ENCODE measurements at places on chromosomes 7 and 10.

DNA sequence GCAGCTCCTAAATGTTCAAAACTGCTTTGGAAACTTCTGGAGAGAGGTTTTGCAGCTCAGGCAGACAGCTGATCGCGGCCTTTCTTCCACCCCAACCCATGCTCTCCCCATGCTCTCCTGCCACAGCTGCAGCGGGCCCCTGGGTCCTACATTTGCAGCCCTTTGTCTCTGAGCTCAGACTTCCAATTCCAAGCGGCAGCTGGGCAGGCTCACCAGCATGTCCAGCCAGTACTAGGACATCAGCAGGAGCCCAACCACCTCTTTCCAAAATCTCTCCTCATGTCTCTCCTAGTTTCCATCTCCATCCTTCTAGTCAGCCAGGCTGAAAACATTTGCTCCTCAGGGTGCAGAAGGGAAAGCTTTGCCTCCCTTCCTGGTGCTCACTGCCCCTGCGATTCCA is 6.0 kb downstream of the LEP start:
- DNase-seq, result no peak

- no peak for DNase-seq
Observed at GRCh38 chr10:127276794-127277462, 80.5 kb upstream of the INSYN2A start.

- DNase-seq, result no peak
Observed at GRCh38 chr10:76631884-76632766, 1005.5 kb downstream of the KCNMA1 start.

DNA sequence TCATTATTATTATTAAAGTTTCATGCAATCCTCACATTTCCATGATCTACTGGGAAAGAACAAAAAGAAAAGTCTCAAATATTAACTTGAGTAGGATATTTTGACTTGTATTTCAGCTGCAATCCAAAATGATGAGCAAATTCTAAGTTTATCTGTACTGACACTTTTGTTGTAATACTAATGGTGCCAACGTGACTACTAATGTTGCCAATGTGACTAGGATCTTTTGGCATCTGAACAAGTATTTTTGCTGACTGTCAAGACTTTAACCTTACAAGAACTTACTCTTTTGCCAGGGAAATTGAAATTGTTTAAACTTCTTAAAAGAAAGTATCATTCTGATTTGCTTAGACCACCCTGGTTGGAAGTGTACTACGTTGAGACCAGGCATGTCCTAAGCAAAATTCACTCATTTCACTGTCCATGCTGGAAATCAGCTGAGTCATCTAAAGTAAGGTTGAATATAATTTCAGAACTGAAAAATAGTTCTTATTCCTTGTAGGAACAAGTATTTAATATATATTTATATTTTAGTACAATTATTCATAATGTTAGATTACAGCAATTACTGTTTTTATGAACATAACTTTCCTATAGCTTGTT is 78.5 kb upstream of the LYZL1 start:
- DNase-seq, result no peak

- no peak for DNase-seq
Observed at GRCh38 chr7:100017300-100017699, 1.9 kb downstream of the ZKSCAN1 start.

DNA sequence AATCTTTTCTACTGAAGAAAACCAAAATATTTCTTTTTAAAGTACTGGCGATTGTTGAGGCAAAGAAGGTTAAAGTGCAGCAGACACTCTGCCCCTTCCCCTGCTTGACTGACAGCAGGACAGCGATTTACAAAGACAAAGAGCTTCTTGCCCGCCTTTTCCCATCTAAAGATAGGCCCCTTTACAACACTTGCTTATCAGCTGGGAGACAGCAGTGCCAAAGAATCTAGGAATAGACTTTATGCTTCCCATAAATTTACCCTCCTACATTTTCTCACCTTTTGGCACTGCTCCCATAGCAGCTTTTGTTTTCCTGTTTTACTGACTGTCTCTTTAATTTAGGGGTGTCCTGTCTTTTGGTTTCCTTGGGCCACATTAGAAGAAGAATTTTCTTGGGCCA is 824.1 kb downstream of the CCSER2 start:
- no peak for DNase-seq

DNA sequence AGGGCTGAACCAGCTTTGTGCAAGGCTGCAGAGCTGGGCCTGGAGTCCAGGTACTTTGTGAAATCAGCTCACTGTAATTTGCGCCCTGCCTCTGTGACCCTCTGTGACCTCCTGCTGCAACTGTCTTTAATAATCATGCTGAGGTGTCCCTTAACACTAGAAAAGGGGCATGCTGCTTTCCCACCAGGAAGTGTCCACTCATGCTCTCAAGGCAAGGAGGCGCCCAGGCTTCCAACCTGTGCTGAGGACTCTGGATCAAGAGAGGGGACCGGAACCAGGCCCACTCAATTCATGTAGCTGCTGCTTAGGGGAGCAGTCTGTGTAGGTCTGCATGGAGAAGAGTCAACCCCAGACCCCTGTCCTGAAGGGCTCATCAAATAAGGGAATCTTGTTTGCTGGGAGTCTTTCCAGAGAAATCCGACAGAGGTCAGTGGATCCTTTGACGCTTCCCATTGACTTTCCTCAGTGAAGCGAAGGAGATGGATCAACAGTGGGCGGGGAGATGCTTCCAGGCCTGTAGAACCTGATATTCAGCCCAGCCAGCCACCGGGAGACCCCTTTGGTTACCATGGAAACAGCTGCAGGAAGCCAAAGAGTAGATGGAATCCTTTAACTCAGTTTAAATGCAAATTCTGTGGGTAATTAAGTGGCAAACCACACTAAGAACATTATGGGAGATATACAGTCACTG is 945.9 kb downstream of the GRID1 start:
- DNase-seq, result no peak

- DNase-seq, result no peak
Observed at GRCh38 chr7:31094271-31094670, 42.2 kb downstream of the ADCYAP1R1 start.

DNA sequence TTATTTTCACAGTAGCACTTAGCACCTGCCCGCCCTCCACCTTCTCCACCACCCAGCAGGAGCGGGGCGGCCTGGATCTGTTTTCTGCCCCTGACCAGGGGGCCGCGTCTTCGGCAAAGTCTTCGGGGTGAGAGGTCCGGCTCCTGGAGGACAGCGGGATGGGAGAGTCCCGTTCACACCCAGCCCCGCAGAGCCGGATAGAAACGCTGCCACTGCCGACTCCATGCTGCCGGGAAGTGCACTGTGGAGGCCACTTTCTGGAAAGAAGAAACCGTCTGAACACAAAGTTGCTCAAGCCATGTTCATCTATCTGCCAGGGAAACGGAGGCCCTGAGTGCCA is 14.5 kb upstream of the ZNF273 start:
- DNase-seq, result no peak

GRCh38 chr10:4671451-4672145 is 154.4 kb upstream of the AKR1E2 start:
- DNase-seq, result no peak

DNA sequence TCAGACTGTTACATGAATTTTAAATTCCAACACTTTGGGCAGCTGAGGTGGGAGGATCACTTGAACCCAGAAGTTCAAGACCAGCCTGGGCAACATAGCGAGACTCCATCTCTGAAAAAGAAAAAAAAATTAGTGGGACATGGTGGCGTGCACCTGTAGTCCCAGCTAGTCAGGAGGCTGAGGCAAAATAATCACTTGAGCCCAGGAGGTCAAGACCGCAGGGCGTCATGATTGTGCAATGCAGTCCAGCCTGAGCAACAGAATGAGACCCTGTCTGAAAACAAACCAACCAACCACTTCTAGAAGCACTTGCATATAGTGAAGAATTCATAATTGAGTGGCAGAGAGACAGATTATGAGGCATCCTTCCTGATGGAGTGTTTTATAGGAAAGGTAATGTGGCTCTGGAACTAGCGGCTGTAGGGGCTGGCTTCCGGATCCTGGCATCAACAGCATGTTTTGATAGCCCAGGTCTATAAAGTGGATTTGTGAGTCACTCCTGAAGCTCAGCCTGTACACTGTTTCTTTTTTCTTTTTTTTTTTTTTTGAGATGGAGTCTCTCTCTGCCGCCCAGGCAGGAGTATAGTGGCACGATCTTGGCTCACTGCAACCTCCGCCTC is 40.3 kb upstream of the RSBN1L start:
- DNase-seq, result no peak

DNA sequence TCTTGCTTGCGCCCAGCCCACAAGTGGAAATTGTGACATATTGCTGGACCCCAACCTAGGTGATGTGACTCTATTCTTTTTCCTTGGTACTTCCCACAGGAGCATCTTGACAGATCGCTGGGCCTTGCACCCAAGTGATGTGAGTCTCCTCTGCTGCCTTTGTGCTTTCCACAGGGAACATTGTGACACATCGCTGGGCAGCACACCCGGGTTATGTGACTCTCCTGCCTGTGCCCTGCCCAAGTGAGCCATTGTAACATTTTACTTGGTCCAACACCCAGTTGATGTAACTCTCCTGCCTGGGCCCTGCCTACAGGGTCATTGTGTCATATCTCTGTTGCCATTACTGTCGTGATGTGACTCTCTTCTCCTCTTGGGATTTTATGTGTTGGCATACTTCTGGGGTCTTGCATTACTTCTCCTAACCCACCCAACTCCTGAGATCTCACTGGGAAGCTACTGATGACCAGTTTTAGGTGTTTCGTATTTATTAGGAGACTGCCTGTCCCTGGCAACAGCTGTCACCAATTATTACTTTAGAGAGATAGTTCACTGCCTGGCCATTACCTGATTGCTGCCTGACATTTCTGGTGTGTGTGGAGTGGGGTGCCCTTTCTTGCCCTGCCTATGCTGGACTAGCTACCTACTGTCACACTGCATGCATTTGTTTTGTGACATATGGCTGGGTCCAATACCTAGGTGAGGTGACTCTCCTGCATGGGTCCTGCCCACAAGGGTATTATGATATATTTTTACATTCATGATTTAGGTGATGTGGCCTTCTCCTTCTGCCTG is 45.4 kb upstream of the ZNF680 start:
- no peak for DNase-seq

DNA sequence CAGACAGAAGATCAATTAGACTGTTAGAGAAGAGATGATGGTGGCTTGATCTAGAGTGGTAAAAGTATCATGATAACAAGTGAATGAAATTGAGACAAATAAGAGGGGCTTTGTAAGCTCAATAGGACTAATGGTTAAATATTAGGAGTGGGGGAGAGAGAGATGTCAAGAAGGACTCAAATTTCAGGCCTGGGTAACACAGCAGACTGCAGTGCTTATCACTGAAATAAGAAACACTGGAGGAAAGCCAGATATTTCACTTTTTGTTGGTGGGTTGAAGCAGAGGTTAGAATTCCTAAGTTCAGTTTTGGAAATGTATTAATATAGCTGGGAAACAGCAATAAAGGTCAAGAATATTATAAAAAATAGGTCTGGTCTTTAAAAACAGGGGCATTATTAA is 74.6 kb downstream of the ORC5 start:
- no peak for DNase-seq

DNA sequence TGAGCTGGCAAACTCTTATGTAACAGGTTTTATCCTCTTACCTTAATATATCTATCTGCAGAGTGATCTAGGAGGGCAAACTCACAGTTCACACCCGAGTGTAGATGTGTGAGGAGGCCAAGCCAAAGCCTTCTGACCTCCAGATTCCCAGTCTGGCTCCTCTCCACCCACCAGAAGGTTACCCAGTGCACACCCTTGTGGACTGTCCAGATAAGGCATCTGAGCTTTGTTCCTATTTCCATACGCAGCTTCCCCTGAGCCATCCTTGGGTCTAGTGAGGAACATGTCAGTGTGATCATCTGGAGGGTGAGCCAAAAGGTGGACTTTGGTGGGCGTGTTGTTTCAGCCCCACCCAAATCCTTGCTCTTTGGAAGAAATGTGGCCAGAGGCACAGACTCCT is 203.0 kb upstream of the MEOX2 start:
- DNase-seq, result no peak

GRCh38 chr10:110416776-110417711 is 80.7 kb upstream of the DUSP5 start:
- DNase-seq, result no peak

DNA sequence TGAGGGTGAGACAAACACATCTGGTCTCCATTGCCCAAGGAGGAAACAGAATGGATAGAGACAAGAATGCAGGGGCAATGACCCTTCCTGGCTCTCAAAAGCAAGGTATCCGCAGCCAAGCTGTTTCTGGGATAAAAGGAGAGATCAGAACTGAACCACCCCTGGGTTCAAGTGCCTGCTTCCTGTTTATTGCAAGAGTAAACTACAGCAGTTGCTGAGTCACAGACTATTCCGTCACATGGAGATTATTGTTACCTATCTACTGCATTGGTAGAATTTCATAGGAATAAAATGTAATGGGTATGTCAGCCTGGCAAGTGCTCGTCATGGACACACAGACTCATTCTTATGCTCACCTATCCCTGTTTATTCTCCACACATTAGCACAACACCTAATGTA is 821.6 kb downstream of the GRID1 start:
- DNase-seq, result no peak

GRCh38 chr7:129688503-129689222 is 77.1 kb downstream of the NRF1 start:
- DNase-seq, result no peak

- DNase-seq, result no peak
Observed at GRCh38 chr7:378041-378420, 88.1 kb downstream of the FOXL3 start.

DNA sequence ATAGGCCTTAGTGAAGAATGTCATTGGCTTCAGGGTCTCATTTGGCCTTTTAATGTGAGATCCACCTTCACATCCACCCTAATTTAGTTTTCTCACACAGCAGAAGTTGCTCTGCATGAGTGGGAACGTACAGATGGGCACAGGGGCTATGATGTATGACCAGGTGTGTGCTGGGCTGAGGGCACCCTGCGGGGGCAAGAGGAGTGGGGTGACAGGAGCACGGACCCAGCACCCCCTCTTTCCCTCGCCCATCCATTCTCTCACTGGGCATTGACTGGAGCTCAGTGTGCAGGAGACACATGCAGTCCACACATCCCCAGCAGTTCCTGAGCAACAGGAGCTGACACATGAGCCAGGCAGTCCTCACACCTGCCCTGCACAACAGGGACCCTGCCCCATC is 95.1 kb upstream of the PPP2R2D start:
- DNase-seq, result no peak

DNA sequence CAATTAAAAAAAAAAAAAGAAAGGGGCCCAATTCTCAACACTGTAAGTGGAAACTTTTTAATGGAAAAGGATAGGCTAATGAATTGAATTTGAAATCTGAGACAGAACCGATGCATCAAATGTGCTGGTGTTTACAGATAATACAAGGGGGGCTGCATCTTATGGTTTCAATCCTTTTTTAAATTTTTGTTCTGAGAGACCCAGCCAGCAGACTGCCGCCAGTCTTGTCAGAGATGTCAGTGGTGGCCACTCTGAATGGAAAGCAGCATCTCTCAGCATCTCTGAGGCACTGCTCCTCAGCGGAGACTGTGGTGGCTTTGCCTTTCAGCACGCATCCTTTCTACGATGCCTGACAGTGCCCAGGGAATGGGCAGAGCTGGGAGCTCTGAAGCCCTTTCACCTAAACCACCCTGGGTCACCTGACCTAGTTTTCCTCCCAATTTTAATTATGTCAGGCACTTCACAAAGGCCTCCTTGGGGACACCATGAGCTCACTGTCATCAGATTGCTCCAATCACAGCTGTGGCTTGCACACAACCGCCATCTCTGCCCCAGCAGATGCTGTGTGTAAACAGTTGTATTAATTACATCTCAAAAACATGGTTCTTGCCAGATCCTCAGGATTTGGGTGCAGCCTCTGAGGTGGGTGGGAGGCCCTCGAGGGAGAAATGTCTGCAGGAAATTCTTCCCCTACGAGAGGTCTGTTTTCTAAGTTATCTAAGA is 81.2 kb downstream of the EGFR start:
- no peak for DNase-seq

GRCh38 chr7:69843653-69844052 is 245.4 kb downstream of the AUTS2 start:
- no peak for DNase-seq
